Kidney (tissue), 22 donors: ENCODE measurements at places on chromosomes 11 and 22. TPM values are rescaled to one million over a fixed set of nuclear protein-coding genes. Genes with fewer than 3 reads are reported as not detected.

Gene SCGB2A2
- polyA plus RNA-seq = not detected

Gene OOSP2
- polyA plus RNA-seq = not detected

Gene OMP
- polyA plus RNA-seq = not detected

Gene NXPE1
- not detected for polyA plus RNA-seq

Gene TNNT3
- polyA plus RNA-seq = not detected

GRCh38 chr11:104028476-104029263 is 7.8 kb upstream of the DDI1 start:
- H3K4me1 ChIP-seq = no peaks in the 10 kb centered on the region
- no peak for DNase-seq
- no peak overlapping the region for H3K4me3 ChIP-seq
- H3K27me3 ChIP-seq = no peaks in the 10 kb centered on the region
- no peaks in the 10 kb centered on the region for H3K36me3 ChIP-seq

- no peak overlapping the region for H3K4me3 ChIP-seq
- no peaks in the 10 kb centered on the region for H3K4me1 ChIP-seq
- H3K27me3 ChIP-seq = no peaks in the 10 kb centered on the region
- H3K27ac ChIP-seq = no peak overlapping the region
Observed at GRCh38 chr11:28999620-29000019, 891.4 kb downstream of the METTL15 start.

DNA sequence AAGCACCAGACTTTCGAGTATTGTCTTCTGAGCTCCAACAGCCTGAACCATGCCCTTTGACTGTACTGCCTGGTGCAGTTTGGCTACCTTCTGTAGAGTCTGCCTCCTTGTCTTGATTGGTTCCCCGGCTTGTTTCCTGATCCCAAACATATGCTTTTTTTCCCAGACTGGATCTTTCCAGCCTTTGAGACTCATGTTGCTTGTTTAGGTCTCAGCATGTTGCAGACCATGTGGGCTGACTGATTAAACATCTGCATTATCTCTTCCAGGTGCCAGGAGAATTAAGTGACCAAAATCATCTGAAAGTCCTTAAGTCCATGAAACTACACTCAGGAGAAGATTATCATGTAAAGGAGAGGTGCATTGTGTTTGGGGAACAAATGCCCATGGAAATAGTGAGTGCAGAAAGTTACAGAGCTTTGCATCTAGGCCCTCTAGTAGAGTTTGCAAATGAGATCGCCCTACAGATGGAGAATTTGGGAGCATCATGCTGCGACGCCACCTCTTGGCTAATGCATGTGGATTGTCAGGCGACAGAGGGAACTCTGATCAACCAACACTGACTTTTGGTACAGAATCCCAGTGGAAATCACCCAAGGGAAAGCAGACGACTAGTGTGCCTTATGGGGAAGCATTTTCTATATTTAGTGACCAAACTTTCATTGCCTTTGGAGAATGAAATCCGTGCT is 188.8 kb downstream of the BLID start:
- H3K4me1 ChIP-seq = no peaks in the 10 kb centered on the region
- no peak overlapping the region for H3K27ac ChIP-seq
- H3K36me3 ChIP-seq = no peaks in the 10 kb centered on the region
- DNase-seq = no peak
- no peak overlapping the region for H3K4me3 ChIP-seq
- no peaks in the 10 kb centered on the region for H3K27me3 ChIP-seq

GRCh38 chr22:23478175-23478574 is 101.9 kb downstream of the IGLL1 start:
- no peak for DNase-seq
- H3K27ac ChIP-seq = no peak overlapping the region
- H3K4me1 ChIP-seq = no peaks in the 10 kb centered on the region
- H3K4me3 ChIP-seq = no peak overlapping the region
- H3K27me3 ChIP-seq = no peaks in the 10 kb centered on the region

DNA sequence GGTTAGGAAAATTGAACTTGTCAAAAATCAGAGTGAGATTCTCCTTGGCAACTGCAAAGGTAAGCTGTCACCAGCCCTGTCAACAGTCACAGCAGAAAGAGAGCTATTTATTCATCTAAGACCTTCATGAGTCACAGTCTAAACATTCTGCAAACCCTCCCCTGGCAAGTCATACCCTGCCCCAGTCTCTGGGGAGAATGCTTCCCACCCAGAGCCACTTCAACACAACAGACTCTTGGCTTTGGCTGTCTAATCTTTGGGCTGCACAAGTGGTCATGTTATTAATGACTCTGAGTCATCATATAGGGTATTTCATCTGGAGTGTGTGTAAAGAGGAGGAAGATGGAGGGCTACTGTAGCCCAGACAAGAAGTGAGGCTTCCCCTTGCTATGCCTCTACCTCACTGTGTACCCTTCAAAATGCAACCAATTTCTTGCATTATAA is 153.4 kb downstream of the CCDC34 start:
- H3K27me3 ChIP-seq = no peaks in the 10 kb centered on the region
- H3K4me1 ChIP-seq = peaks cover 4% of the 10 kb centered on the region
- no peak overlapping the region for H3K27ac ChIP-seq
- no peak for DNase-seq

DNA sequence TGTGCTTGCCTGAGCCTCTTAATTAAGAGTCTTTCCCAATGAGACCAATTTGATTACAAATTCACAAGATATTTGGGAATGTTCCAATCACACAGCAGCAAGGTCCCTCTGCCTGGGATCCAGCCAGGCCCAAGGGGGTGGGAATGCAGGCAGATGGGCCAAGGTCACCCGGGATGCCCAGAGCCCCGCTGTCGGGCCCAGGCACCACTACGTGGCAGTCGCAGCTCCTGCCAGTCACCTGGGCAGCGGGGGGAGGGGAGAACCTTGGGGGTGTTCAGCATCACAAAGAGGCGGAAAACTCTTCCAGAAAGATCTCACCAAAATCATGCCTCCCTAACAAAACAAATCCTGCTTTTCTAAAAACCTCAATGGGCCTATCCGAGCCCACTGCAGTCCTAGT is 30.9 kb downstream of the PPM1F start:
- peaks cover 9% of the 10 kb centered on the region for H3K36me3 ChIP-seq
- H3K27me3 ChIP-seq = no peaks in the 10 kb centered on the region
- no peak overlapping the region for H3K27ac ChIP-seq
- no peak overlapping the region for H3K4me3 ChIP-seq

DNA sequence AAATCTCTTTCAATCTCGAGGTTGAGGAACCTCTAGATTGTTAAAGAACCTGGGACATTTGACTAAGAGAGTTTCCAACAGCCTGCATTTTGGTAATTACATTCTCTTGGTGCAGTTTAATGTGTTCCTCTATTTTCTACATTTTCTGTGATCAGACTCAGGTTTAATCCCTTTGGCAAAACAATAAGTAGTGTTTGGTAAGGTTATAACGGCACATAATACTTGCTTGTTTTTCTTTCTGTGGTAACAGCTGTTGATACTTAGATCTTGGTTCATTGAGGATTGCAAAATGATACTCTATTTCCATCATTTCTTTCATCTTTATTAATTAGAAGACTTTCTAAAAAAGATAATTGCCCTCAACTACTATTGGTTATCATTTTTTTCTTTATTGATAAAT is 271.3 kb downstream of the SBF2 start:
- no peaks in the 10 kb centered on the region for H3K27me3 ChIP-seq
- H3K36me3 ChIP-seq = peaks cover 3% of the 10 kb centered on the region
- H3K27ac ChIP-seq = no peak overlapping the region
- H3K4me1 ChIP-seq = no peaks in the 10 kb centered on the region
- DNase-seq = no peak
- H3K4me3 ChIP-seq = no peak overlapping the region

DNA sequence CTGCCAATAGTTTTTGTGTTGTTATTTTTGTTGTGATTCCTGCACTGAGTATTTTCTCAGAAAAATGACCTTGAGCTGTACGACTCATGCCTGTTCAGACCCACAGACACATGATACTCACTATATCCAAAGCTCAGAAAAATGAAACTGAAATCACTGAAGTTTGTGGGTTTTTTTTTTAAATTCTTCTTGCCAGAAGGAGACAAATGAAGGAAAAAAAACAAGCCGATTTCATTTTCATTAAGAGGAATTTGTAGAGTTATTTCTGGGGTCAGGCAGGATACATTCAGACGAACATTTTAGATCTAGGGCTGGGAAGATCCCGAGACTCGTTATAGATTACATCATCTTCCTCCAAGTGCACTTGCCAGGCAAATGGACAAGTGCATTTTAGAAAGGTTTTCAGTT is 60.4 kb downstream of the BMAL1 start:
- peak overlapping the region; percentile 16 for H3K4me3 ChIP-seq
- peaks cover 8% of the 10 kb centered on the region for H3K4me1 ChIP-seq
- no peaks in the 10 kb centered on the region for H3K36me3 ChIP-seq
- H3K27ac ChIP-seq = peak overlapping the region; percentile 59
- no peaks in the 10 kb centered on the region for H3K27me3 ChIP-seq

GRCh38 chr11:134837887-134838232 is 425.8 kb upstream of the B3GAT1 start:
- peaks cover 3% of the 10 kb centered on the region for H3K27me3 ChIP-seq
- no peaks in the 10 kb centered on the region for H3K4me1 ChIP-seq
- H3K36me3 ChIP-seq = no peaks in the 10 kb centered on the region
- no peak overlapping the region for H3K27ac ChIP-seq
- DNase-seq = no peak

- no peaks in the 10 kb centered on the region for H3K27me3 ChIP-seq
- H3K4me1 ChIP-seq = peaks cover 2% of the 10 kb centered on the region
- H3K27ac ChIP-seq = no peak overlapping the region
- no peak for DNase-seq
Observed at GRCh38 chr11:12808519-12808918, 134.3 kb downstream of the TEAD1 start.

- H3K4me3 ChIP-seq = peak overlapping the region; percentile 57
- H3K27me3 ChIP-seq = no peaks in the 10 kb centered on the region
- peaks cover 26% of the 10 kb centered on the region for H3K4me1 ChIP-seq
- peak overlapping the region; percentile 7 for H3K27ac ChIP-seq
- H3K36me3 ChIP-seq = no peaks in the 10 kb centered on the region
Observed at GRCh38 chr11:64251753-64252002, 348 bp downstream of the PLCB3 start.
